NCI-H2029 (cell line): ENCODE measurements at places on chromosomes 7 and 10.

DNA sequence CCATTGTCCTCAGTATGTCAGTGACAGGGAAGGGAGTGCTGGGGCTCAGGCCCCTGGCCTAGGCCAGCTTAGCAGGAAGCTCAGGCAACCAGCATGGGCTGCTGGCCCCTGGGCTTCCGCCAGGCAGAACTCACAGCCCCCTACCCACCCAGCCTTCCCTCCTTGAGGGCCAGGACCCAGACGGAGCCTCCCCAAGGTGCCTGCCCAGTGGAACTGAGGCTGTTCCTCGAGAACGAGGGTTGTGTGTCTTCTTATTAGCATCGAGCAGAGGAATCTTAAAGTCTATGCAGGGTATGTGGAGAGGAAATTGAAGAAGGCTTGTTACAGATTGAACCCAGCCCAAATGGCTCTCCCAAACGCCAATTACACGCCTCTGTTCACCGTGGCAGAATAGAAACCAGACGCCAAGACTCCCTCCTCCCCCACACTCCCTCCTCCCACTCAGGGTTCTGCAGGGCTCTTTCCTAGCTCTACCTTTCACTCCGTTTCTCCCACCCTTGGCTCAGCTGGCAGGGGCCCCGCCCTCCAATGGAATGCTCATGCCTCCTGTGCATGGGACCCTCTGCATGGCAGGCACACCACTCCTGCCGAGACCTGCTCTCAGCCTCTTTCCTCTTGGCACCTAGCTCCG lies 134.4 kb downstream of the ZMIZ1 start:
- DNase-seq: no peak

DNA sequence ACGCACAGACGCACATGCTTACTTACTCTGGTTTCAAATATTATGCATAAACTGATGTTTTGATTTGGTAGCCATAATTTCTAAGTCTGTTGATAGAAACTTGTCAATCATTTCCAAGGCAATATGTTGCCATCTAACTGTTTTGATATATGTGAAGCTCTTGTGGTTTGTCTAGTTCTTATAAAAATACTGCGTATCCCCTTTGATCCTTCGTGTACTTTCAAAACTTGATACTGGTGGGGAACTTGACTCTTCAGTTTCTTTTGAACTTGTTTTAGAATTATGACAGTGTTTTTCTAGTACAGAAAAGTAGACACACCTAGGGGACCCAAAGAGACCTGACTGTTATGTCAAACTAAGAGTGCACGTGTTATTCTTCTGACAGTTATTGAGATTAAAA lies 708.0 kb downstream of the LRMDA start:
- DNase-seq: no peak

GRCh38 chr7:103856929-103857328 lies 132.5 kb downstream of the RELN start:
- no peak for DNase-seq

- no peak for DNase-seq
These were observed 18.9 kb upstream of the SUV39H2 start for GRCh38 chr10:14859775-14860174.

GRCh38 chr7:101370836-101371235 lies 8.2 kb downstream of the COL26A1 start:
- DNase-seq: no peak
